Right kidney (tissue), 9 donors: ENCODE measurements at places on chromosomes 6 and 20.

DNA sequence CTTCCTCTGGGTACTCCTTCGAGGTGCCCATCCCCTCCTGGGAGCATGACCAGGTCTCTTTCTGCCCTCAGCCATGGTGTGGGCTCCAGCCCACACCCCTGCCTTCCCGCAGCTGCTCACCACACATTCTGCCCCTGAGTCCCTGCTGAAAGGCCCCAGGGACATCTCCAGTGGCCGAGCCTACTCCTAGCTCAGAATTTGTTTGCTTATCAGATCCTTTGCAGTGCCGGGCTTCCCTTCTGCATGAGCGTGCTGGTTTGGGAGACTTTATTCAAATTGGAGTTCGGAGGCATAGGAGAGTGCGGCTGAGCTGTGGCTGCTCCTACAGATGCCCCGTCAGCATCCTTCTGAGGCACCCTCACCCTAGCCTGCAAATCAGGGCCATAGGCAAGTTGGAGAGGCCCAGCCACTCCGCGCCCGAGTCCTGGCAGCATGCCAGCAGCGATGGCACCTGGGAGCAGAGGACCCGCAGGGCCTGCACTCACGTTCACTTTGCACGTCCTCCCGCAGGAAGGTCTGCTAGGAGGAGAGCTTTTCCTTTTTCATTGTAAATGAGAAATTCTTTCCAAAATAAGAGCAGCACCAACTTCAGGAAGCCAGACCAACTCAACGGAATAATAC is 327.3 kb downstream of the QKI start:
- DNase-seq, result no peak

GRCh38 chr20:51660672-51661608 is 107.2 kb downstream of the ATP9A start:
- DNase-seq, result no peak

DNA sequence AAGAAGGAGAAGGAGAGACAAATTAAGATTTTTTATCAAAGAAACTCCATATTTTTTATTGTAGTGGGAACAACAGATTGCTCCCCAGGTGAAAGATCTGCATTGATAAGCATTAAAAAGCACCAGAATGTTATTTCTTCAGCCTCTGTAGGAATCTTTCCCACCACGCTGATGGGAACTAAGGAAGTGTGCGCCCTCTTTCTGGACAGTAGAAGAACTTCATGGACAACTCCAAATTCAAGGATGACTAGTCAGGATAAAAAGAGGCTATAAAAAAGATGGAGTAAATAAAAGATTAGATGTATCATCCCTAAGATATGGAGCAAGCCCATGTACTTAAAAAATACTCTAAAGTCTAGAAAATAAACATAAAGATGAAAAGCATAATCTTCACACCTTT is 45.8 kb upstream of the PAK5 start:
- DNase-seq, result no peak

DNA sequence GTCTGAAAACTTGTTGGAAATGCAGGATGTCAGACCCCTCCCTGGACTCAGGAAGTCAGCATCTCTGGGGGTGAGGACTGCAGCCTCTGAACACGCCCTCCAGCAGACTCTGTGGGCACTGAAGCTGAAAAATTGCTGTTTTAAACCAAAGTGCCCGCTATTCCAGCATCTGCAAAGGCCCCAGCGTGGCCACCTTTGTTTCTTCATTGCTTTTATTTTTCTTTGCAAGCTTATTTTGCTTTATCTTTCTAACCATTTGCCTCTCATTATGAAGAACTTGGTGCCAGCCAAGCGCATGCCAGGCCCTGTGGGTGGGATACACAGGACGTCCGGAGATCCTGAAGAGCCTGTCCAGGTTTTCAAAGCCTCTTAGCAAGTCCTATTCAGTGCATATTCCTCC is 203.9 kb upstream of the CST7 start:
- no peak for DNase-seq

- peak; percentile 88 for DNase-seq
These were observed at the start of gene B3GALT4 for GRCh38 chr6:33276864-33277662. Gene B3GALT4, plus strand, starts transcription at chr6:33277123. Its CDS starts 297 bp downstream, at chr6:33277420.

DNA sequence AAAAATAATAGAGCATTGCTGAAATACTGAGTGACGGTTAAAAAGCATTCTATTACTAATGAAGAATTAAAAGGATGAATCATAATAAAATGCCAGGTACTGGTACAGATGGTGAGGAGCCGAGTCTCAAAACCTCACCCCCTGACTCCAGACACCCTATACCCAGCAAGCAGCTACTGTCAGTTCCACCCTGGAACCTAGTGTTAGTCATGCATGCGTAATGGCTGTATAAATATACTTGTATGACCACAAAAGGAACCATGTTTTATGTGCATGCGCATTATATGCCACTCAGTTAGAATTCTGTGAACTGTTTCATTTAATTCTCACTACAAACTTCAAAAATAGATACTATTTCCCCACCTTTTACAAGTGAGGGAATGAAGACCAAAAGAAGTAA is 568.7 kb upstream of the RNF217 start:
- no peak for DNase-seq

- DNase-seq, result no peak
These were observed 1.2 kb upstream of the TMEM217 start for GRCh38 chr6:37259191-37259590.

DNA sequence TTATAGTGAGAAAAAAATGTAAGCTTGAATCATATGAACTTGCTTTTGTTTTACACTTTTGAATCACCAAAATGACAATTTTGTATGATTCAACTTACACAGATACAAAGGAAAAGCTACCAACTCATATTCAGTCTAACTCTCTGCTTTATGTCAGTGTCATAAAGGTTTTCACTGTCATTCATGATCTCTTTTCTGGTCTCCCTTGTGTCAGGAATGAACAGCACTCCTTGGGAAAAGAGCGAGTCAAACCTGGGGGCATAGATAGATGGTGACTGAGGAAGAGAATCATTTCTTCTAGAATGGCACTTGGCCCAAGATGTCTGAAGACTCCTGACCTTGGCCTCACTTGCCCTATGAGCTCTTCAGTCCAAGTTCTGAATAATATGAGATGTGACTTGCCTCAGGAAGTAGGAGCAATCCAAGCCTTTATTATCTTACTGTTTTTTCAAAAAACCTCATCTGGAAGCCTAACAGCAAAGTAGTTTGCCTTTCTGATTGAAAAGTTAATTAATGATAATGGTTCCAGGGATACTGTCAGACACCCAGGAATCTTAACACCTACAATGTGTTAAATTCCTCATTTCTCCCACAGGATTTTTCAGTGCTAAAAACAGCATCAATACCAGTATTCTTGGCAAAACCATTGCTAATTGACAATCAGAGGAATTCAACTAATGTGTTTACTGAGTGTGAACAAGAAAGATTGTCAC is 270.0 kb upstream of the HSF2 start:
- DNase-seq, result no peak

- no peak for DNase-seq
These were observed 770 bp downstream of the ULBP3 start for GRCh38 chr6:150068151-150068550.

DNA sequence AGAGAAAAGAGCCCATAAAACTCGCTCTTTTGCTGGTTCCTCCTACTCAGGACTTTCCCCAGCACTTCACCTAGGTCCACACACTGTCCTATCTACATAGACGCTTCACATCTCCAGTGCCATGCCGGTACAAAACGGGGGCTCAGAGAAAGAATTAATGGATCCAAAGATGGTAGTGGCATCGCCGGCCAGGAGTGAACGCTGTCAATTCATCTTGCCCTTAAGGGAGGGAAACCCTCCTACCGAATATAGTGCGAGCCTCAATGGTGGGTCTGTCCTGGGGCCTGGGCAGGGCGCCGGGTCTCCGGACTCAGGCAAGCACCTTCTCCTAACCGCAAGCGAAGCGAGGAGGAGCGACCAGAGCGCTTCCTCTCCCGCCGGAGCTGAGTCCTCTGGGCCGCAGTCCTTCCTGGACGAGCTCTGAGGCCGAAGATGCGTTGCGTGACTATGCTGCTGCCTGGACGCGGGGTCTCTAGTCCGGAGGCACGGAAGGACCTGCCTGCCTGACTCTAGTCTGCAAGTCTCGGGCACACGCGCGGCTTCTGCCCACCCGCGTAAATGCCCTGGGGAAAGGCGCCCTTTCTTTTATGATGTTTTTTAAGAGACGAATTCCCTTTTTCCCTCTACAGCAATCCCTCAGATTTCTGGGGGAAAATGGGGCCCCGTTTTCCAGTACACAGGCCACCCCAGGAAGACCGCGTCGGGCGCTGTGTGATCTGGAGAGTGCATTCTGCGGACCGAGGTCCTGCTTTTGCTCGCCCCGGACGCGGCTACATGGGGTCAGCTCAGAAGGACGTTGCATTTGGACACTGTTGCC is 100.1 kb upstream of the PRDM1 start:
- DNase-seq, result peak; percentile 62

GRCh38 chr6:137395316-137395715 is 98.9 kb downstream of the OLIG3 start:
- DNase-seq, result no peak
